ENCODE measurements at places on chromosomes 11 and 22.

DNA sequence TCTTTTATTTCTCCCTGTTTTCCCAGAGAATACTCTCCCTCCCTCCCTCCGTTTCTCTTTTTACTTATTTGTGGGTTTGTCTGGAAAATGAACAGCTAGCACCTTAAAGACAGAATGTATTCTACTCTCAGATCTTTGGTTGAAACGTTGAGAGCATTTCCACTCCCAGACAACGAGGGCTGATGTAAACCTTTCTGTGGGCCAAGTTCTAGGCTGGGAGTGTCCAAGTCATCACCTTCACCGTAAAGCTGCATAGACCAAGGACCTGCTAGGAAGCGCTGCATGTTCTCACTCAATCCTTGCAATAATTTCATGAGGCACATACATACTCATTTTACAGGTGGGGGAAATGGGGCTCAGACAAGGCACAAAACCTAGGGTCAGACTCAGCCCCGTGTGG lies 32.4 kb downstream of the MYH9 start:
- no peak for DNase-seq

DNA sequence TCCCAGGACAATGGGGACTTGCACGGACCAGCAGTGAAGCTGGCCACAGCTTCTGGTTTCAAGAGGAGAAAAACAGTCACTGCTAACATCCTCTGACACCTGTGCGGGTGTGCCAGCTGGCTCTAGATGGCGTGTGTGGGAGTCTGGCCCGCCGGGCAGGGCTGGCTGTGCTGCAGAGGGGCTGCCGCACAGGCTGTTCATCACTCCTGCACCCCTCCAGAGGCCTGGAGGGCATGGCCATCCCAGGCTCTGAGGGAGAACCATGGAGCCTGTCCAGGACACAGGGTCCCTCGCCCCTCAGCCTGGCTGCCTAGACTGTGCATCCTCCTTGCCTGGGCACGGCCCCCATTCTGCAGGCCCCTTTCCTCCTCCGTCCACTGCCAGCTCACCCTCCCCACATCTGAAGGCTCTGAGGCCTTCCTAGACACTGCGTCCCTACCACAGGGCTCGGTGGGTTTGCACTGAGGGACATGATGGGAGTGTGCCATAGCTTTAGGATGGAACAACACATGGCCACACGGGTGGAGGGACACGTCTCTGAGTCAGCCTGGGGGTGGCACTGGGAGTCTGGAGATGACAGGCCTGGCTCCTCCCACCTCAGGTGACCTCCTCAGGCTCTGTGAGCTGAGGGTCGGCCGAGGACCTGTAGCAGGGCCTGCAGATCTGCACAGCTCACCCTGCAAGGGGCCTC lies 42.1 kb upstream of the GNB1L start:
- no peak for DNase-seq

DNA sequence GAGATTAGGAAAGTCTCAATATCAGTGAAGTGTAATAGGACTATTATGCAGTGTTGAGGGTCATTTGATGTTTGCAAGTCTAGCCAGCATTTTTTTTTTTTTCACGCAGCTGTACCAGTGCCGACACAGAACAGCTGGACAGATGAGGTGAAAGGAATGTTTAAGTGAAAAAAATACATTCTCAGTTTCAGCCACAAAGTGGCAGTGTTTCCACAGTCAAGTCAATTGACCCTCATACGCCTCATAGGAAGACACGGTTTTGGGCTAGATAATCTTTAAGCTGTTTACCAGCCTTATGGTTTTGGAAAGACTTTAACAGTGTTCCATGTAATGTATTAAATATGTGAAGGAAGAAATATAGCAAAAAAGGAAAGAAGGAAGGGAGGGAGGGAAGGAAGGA lies 349.9 kb upstream of the ANO3 start:
- no peak for DNase-seq

DNA sequence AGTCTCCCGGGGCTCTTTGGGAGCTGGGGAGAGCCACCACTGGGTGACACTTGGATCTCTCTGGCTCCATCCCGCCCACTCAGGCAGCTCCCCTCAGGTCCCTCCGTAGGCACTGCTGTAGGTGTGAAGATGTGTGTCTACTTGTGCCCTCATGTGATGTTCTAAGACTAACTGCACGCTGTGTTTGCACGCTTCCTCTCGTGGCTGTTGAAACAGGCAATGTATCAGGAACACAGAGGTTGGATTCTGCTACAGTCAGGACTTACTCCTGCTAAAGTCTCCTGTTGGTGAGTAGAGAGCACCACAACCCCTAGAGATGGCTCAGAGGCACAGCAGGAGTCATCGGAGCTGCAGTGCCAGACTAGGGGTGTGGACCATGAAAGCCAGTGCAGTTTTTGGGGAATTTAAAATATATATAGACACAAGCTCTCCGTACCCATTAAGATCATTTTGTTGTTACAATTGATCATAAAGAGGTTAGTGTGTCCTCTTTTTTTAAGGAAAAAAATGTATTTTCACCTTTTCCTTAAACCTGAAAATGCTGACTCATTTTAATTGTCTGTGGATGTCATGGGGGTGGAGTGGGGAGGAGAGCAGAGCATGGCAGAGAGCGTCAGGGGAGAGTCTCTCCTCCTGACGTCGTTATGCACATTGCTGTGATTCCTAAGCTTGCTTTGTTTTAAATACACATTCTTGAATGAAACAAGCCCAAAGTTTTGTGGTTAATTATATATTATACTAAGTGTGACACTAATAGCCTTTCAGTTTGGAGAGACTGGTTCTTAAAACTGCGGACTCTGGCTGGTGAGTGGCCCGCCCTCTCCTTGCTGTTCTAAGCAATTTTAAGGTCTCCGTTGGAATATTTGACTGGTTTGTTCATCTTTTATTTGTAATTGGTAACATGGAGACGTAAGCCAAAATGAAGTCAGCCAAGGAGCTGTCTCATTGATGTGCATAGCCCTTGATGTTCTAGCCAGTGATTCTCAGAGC lies 16.2 kb upstream of the CTTN start:
- no peak for DNase-seq

DNA sequence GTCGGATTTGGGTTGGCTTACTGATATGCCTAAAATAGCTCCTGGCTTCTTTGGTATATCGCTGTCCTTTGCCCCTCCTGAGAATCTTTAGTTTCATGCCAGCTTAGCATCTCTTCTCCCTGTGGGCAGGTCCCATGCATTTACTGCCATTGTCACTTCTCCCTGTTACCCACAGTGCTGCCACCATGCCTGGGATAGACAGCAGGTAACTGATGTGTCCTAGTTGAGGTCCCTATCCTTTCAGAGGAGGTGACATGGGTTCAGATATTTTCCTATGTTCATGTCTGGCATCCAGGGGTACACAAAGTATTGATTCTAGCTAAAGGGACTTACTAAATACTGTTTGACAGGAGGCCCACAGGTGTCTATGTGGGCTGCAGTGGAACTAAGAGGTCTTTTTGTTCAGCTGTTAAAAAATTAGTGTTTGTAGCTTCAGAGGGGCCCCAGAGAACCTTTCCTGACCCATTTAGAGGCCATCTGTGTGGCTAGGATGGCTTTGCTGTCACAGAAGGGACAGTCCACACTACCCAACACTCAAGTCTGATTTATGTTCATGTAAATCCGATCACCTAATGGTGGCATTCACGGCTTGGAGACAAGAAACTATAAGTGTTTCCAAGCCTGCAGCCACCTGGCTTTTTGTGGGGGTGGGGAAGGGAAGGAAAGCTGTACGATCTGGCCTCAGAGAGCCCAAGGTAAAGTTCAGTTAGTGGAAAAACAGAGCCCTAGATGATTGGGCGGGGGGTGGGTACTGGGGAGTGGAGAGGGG lies 8.5 kb downstream of the TIMP3 start:
- no peak for DNase-seq

Measured in DMS79 (cell line).